PC-3 (cell line): ENCODE measurements at places on chromosomes 4 and X. TPM values are rescaled to one million over a fixed set of nuclear protein-coding genes. Genes with fewer than 3 reads are reported as not detected.

The EREG gene
- 1.3 and 2.2 TPM in 2 replicates for total RNA-seq

The F8A2 gene
- total RNA-seq, result not detected in 2 replicates

The SOX3 gene
- not detected in 2 replicates for total RNA-seq

The CAPN6 gene
- total RNA-seq, result not detected in 2 replicates

The PLAC8 gene
- total RNA-seq, result 1.6 and 3.7 TPM in 2 replicates

GRCh38 chr4:60544981-60545380 is 655.1 kb upstream of the ADGRL3 start:
- no peaks in the 10 kb centered on the region for H3K27me3 ChIP-seq
- H3K27ac ChIP-seq, result no peak overlapping the region
- no peak for DNase-seq
- no peaks in the 10 kb centered on the region for H3K4me1 ChIP-seq
- no peak overlapping the region for H3K4me3 ChIP-seq

GRCh38 chrX:12949927-12950656 is 24.8 kb upstream of the TMSB4X start:
- no peaks in the 10 kb centered on the region for H3K36me3 ChIP-seq
- no peak overlapping the region for H3K4me3 ChIP-seq
- H3K27me3 ChIP-seq, result no peaks in the 10 kb centered on the region
- no peak for DNase-seq
- H3K27ac ChIP-seq, result no peak overlapping the region
- H3K4me1 ChIP-seq, result peaks cover 25% of the 10 kb centered on the region

DNA sequence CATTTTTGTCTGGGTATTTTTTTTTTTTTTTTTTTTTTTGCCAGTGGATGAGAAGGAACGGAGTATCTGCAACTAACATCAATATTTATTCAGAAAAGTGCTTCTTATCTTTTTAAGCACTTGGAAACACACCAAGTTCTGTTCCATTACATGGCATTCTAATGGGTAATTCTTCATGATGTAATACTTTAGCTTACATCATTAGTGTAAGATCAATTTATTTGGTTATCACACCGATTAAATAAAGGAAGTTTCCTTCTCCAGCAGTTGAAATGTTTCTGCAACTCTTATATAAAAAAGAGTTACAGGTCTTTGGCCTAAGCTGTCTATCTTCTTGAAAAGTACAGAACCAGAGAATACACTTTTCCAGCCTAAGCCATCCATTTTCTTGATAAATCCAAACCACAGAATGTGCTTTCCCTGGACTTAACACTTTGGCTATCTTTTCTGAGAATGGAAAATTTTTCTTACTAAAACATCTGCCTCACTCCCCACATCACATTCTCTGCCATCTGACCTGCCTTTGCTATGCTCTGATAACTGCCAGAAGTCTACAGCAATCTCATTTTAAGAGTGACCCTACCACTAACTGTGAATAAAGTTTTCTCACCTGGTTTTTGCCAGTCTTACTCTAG is 191.9 kb upstream of the MAB21L2 start:
- no peaks in the 10 kb centered on the region for H3K36me3 ChIP-seq
- H3K4me3 ChIP-seq, result no peak overlapping the region
- DNase-seq, result no peak
- no peaks in the 10 kb centered on the region for H3K27me3 ChIP-seq
- no peak overlapping the region for H3K27ac ChIP-seq

GRCh38 chr4:88765729-88766128 is 68.1 kb upstream of the NAP1L5 start:
- no peak overlapping the region for H3K4me3 ChIP-seq
- no peak overlapping the region for H3K27ac ChIP-seq
- peaks cover 6% of the 10 kb centered on the region for H3K4me1 ChIP-seq
- H3K36me3 ChIP-seq, result no peaks in the 10 kb centered on the region
